ENCODE measurements at places on chromosomes 5 and 9.
A peak's percentile ranks its signal among the peaks of the same experiment; 100 is the strongest.

GRCh38 chr5:56557198-56557597 lies 258.2 kb upstream of the MAP3K1 start:
- DNase-seq = no peak

- no peak for DNase-seq
These were observed 328.0 kb downstream of the MSX2 start for GRCh38 chr5:175052351-175052750.

DNA sequence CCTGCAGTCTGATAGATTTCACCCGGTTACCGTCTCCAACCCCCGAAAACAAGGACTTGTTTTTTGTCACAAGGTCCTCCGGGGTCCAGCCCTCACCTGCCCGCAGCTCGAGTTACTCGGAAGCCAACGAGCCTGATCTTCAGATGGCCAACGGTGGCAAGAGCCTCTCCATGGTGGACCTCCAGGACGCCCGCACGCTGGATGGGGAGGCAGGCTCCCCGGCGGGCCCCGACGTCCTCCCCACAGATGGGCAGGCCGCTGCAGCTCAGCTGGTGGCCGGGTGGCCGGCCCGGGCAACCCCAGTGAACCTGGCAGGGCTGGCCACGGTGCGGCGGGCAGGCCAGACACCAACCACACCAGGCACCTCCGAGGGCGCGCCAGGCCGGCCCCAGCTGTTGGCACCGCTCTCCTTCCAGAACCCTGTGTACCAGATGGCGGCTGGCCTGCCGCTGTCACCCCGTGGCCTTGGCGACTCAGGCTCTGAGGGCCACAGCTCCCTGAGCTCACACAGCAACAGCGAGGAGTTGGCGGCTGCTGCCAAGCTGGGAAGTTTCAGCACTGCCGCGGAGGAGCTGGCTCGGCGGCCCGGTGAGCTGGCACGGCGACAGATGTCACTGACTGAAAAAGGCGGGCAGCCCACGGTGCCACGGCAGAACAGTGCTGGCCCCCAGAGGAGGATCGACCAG lies 121.3 kb downstream of the DAB2IP start:
- no peak for DNase-seq

GRCh38 chr9:38164659-38165221 lies 95.7 kb upstream of the SHB start:
- DNase-seq = no peak

- no peak for DNase-seq
These were observed 19.7 kb downstream of the FBXW11 start for GRCh38 chr5:171986772-171987171.

GRCh38 chr5:158953929-158954534 lies 145.7 kb downstream of the EBF1 start:
- DNase-seq = no peak

DNA sequence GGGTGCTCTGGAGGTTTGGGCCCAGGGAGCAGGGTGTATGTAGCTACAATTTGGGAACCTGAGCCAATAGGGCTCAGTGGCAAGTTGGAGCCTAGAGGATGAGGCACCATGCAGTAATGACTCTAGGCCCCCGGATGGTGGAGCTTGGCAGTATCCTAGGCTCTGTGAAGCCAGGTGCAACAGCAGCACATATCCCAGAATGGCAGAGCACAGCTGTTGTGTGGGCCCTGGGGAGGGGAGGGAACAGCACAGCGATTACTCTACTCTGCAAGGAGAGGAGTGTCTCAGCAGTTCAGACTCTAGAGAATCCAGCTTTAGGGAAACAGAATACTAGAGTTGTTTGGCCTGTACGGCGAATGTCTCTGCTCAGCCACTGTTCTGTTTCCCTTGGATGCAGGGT lies 56.1 kb downstream of the LRRTM2 start:
- no peak for DNase-seq

GRCh38 chr5:133236541-133236951 lies 184.7 kb downstream of the HSPA4 start:
- no peak for DNase-seq

- peak; percentile 48 for DNase-seq
These were observed at the start of gene HAVCR2 for GRCh38 chr5:157108976-157109375. Gene HAVCR2 (minus strand): TSS chr5:157109044. CDS start chr5:157108983, 61 bp downstream.

DNA sequence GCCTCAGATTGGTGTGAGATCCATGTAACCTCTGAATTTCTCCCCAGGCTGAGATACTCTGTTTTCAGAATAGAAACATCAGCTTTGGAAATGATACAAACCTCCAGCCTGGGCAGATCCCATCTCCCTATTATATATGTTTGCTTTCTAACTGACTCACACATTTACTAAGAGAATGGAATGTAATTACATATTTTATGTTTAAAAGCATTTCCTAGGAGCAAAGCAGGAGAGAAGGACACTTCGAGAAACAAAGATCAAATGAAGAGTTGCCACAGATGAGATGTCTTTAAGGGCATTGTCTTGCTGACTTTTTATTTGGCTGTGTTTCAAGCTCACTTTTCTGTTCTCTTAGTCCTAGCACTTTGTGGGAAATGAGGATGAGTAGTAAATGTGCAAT lies 96.3 kb downstream of the CDH18 start:
- DNase-seq = no peak

DNA sequence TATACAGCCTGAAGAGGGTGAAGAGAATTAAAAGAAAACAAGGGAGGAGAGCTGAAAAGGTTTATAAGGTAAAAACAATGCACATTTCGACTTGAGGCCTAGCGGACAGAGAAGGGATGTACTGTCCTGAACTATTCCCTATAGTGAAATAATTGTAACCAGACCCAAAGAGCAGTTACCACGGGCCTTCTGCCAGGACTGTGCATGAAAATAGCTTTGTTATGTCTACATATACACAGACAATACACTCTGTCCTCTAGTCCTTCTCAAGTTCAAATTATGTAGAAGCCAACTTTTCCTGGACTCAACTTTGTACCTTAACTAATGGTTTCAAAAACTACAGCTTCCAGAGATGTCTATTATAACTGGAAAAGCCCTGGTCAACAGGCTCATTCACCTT lies 223.7 kb downstream of the PCSK5 start:
- no peak for DNase-seq

DNA sequence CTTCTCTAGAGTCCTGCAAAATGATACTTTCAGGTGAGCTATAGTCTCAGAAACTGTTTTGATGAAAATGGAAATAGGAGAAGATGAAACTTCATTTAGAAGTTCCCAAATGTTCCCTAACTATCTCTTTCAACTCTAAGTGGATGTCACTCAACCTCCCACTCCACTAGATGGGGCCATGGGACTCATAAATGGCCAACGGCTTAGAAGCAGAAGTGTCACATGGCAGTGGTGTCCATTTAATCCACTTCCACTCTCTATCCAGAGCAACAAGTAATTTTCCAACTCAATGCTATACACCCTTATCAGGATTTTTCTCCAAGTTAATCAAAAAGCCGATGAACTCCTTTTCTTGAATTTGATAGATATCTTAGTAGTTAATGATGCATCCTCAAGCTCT lies 295.7 kb downstream of the EDIL3 start:
- no peak for DNase-seq

GRCh38 chr9:68975365-68976043 lies 38.4 kb downstream of the PRKACG start:
- no peak for DNase-seq

DNA sequence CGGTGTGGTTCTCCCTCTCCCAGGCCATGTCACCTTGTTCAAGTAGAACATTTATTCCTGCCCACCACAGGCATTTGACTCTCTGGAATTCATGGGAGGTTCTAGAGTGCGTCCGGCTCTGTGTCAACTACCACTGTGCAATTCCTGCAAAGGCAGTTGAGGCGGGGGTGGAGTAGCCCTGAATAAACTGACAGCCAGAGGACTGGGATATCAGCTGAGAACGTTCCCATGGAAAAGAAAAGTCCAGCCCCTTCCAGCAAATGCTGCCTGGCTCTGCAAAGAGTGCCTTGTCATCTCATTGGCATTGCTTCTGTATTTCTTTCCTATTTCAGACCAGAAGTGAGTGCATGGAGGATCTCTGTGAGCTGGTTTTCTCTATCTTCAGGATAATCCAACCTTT lies 18.9 kb upstream of the MEGF9 start:
- no peak for DNase-seq

GRCh38 chr5:156328161-156328560 lies 1.2 kb downstream of the SGCD start:
- no peak for DNase-seq

- no peak for DNase-seq
These were observed 63.1 kb downstream of the TRPM6 start for GRCh38 chr9:74824654-74825053.

DNA sequence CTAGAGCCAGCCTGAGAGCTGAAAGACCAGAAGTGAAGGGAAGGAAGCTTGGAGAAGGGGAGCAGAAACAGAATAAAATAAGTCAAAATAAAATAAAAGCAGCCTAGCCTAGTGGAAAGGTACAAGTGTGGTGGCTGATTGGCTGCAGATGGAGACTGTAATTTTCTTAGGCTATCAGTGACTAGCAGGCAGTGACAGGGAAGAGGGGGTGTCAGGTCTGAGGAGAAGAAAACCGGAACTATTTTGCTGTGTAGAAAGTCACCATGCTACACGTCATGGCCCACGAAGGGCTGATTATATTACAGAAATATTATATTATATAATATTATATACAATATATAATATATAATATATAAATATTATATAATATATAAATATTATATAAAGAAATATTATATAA lies 98.1 kb upstream of the TAF11L2 start:
- DNase-seq = no peak

DNA sequence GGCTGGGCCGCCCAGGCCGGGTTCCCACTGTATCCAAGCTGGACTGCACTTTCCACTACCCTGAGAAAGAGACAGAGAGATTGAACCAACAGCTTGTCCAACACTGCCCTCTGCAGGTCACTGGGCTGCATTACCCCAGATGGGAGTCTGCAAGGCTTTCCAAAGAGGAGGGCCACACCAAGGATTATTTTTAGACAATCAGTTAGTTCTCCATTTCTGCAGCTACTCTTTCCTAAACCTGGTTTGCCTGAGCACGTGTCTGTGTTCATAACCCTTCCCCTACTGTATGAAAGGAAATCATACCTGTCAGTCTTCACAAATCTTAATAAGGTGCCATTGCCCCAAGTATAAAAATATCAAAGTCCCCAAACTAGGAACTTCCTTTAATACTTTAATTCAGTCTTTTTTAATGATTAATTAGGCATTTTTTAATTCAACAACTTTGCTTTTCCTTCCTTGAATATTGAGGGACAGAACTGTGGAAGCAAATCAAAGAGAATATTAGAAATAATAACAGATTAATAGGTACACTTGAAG lies 13.4 kb upstream of the FGF1 start:
- peak; percentile 75 for DNase-seq

- no peak for DNase-seq
These were observed 352.4 kb downstream of the ARRDC3 start for GRCh38 chr5:91030521-91031401.

DNA sequence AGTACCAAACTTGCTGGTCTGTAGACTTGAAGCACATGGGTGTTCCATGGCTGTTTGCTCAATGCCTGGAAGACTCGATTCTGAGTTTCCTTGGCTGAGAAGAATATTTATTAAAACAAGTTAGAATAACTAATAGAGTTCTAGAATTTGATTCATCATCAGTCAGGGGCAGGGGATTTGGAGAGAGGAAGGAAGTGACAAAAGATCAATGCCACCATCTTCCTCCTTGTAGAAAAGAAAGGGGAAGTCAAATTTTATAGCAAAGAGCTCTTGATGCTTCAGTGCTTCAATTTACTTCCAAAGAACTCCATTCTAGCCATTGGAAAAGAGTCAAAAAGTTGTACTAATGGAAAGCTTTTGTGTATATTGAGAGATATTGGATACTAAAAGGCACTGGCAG lies 236.3 kb downstream of the MCTP1 start:
- no peak for DNase-seq

GRCh38 chr5:176678584-176678983 lies 31.3 kb downstream of the TSPAN17 start:
- DNase-seq = no peak

GRCh38 chr9:3240656-3241268 lies 285.0 kb downstream of the RFX3 start:
- DNase-seq = peak; percentile 61

DNA sequence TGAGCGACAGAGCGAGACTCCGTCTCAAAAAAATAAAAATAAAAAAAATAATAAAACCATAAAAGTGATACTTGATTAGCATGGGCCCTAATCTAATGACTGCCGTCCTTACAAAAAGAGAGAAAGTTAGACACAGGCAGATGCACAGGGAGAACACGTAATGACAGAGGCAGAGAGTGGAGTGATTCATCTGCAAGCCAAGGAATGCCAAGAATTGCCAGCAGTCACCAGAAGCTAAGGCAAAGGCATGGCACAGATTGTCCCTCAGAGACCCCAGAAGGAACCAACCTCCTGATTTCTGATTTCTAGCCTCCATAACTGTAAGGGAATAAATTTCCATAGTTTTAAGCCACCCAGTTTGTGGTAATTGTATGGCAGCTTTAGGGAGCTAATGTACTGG lies 79.6 kb upstream of the FREM1 start:
- no peak for DNase-seq

GRCh38 chr9:69155341-69156030 lies 18.6 kb upstream of the TJP2 start:
- no peak for DNase-seq

DNA sequence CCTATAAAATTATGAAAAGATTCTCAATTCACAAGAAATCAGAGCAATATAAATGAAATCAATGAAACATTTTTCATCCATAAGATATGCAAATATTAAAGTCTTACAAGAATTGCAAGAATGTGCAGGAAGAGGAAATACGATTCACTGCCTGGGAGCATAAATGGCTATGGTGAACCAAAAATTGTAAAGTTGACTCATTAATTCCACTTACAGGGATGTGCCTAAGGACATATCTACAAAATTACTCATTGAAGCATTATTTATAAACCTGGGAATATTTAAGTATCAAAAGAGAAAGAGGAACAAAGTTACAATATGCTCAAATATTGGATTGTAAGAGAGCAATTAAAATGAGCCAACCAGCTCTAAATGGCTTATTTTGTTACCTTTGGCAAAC lies 6.9 kb upstream of the NIPSNAP3A start:
- no peak for DNase-seq

GRCh38 chr9:35691334-35691650 lies 1.6 kb upstream of the TPM2 start:
- no peak for DNase-seq

DNA sequence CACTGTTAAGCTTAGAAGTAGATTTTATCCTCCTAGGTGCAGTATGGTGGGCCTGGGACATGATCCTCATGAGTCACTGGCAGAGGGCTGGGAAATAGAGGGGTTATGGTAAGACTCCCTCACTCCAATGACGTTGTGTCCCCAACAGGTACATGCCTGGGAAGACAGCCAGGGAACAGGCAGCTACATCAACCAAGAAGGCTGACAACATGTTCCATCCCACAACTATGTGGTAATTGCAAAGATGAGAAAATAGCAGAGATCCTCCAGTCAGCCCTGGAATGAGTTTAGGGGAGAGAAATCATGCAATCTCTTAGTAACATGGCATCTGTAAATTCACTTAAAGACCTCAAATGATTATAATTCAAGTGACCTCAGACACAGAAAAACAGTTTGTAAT lies 114.4 kb upstream of the LIFR start:
- no peak for DNase-seq

All from activated CD4-positive, CD25-positive, alpha-beta regulatory T cell treated with anti-CD3 and anti-CD28 coated beads, Interleukin-2, amount 50 U/mL, for 72 hours (primary cell).